SJSA1 (cell line): ENCODE measurements at places on chromosomes 1 and 21. TPM values are rescaled to one million over a fixed set of nuclear protein-coding genes. Genes with fewer than 3 reads are reported as not detected.

DNA sequence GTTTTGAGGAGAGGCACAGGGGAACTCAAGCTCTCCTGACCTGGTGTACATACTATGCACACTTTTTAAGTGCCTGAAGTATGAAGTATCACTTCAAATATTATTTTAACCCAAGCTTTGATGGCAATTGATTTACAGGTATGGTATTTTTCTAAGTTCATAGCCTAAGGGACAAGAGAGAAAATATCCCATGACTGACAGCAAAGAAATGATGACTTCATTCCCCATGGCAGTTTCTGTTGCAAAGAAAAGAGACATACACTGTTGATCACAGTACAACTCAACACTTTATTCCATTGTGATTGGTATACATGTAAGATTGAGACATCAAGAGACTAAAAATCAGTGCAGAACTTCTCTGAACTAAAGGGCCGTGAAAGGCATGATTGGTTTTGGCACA, 41.8 kb upstream of the BCL10 start:
- no peak for DNase-seq

Gene SYT14
- 1.00 and 1.3 TPM in 2 replicates for total RNA-seq

DNA sequence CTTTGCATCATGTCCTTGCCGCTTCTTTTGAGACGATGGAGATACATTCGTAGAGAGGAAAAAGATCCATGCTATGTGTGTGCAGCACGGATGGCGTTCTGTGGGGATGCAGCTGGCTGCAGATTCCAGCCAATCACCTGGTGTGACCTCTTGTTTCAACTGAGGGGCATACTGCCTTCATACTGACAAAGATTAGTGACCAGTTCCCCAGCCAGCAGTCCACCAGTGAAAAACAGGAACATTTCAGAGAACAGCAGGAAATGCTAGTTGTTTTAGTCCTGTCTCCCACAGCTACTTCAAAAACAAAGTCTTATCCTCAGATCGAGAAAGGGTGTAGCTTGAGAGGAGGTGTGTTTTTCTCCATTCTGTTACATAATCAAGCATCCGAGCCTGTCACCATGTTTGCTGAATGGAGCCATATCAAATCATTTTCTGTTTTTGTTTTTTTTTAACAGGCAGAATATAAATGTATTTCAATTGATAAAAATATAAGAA, 255.7 kb upstream of the FMN2 start:
- DNase-seq = no peak

DNA sequence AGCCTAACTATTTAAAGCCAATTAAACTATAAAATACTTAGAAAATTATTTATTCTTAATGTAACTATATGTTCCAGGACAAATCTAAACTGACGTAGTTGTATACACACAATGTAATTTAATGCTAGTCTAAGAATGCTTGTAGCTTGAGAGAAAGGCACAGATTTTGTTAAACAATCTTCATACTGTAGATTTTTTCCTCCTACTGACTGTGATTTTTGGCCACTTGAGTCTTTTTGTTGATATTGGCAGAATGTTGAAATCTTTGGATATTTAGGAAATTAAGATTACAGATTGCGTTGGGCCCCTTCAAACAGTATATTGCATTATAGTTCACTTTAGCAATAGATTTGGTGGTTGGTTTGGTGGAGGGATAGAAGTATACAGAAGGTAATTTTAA, 40.5 kb downstream of the ATF3 start:
- no peak for DNase-seq

- no peak for DNase-seq
These were observed 66.2 kb upstream of the NHLH2 start for GRCh38 chr1:115907092-115907491.

GRCh38 chr1:109131800-109132199, 17.9 kb downstream of the ELAPOR1 start:
- DNase-seq = no peak

Gene ANXA9
- 0.66 TPM in 1 of 2 replicates, not detected in the other for total RNA-seq

GRCh38 chr1:167171286-167171929, 49.3 kb upstream of the POU2F1 start:
- DNase-seq = peak; percentile 20

GRCh38 chr1:15433471-15433870, 4.8 kb upstream of the CTRC start:
- DNase-seq = no peak

Gene LCE1E
- not detected in 2 replicates for total RNA-seq

Gene AIRE
- total RNA-seq = not detected in 2 replicates

GRCh38 chr21:35506352-35506751, 457.2 kb upstream of the RUNX1 start:
- DNase-seq = no peak

DNA sequence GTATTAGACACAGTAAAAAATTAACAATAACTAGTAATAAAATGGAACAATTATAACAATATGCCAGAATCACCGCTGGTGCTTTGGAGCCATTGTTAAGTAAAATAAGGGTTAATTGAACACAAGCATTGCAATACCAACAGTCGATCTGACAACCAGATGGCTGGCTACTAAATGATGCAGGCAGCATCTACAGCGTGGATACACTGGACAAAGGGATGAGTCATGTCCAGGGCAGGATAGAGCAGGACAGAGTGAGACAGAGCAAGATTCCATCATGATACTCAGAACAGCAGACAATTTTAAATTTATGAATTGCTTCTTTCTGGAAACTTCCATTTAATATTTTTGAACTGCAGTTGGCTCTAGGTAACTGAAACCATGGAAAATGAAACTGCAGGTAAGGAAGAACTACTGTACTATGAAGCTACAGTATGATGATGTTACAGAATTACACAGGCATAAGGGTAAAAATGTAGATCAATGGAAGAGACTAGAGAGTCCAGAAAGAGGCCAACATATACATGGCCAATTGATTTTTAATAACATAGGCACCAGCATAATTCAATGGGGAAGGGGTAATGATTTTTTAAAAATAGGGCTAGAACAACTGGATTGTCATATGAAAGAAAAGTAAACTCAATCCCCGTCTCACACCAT, 168.7 kb downstream of the RRAGC start:
- DNase-seq = no peak

DNA sequence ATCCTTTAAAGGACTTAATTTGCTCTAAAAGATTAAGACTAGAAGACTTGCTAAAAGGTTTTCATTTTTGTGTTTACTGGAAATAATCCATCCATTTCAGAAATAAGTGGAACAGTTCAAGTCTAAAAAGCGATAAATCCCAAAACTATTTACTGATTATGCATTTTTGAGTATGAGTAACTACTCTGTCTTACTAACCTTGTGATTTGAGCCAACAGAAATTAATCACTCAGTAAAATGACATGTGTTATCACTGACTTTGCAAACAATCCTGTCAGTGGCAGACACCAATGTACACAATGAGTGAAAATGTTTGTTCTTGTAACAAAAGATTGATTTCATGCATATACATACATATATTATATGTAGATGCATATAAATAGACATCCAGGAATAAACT, 218.0 kb downstream of the DENND1B start:
- DNase-seq = no peak

DNA sequence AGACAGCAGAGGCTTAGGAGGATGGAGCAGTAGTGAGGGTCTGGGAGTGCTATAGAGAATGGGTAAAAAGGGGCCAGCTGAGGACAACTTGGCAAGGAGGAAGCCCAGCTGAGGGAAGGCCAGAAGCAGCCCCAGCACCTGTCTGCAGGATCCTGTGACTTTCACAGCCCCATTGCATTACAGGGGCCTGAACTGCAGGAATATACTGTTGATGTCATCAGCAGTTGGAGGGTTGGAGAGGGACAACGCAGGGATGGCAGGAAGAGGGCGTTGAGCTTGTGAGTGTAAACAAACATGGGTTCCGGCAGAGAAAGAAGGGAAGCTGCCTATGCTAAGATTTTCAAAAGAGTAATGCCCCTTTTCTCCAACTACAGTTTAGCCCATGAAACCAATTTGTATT, 628.5 kb downstream of the SMYD3 start:
- peak; percentile 64 for DNase-seq

GRCh38 chr1:102978874-102979273, 129.4 kb downstream of the COL11A1 start:
- no peak for DNase-seq

Gene PRELP
- total RNA-seq = not detected in 2 replicates

GRCh38 chr1:197181982-197182381, 35.5 kb upstream of the ASPM start:
- no peak for DNase-seq

DNA sequence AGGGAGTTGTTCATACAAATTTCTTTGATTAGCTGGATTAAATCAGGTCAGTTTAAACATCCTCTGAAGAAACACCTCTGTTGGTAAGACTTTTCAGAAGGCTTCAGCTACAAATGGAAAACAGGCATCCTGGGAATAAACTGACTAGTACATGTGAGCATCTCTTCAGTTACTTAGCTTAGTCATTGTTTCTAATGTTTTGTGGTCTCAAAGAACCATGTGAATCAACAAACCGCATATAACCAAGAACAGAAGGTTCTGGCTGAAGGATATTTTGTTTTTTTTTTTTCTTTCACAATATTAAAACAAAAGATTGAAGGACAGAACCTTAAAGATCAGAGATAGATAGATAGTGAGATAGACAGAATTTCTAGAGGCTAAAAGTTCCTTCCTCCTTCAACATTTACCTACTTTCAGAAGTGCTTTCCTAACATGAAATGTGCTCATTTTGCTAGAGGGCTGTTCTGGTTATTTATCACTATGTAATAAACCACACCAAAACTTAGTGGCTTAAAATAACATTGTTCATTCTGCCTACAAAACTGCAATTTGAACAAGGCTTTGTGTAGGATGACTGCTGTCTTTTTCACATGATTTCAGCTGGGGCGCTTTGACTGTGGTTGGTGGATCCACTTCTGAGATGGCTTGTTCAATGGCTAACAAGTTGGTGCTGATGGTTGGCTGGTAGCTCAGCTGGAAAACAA, 119.8 kb upstream of the PTGFR start:
- no peak for DNase-seq

- DNase-seq = peak; percentile 86
These were observed 18.3 kb upstream of the SERINC2 start for GRCh38 chr1:31394584-31395193.

DNA sequence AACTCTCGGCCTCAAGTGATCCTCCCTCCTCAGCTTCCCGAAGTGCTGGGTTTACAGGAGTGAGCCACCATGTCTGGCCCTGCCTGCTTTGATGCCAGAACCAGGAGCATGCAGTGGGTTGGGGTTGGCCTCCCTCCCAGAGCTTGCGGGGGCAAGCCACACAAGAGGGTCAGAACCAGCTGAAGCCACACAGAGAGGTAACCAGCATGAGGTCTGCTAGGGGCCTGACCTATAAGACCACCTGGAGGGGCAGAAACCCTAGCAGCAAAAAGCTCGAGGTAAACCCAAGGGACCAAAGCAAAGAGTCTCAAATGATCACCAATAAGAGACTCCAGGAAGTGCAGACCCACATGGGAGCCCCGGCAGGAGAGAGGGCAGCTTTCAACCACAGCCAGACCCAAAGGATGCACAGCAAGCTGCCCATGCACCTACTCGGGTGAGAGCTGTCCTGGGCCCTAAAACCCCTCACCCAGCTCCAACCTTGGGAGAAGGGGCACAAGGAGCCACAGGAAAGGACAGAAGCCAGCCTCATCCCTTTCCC, 81.2 kb downstream of the TOMM20 start:
- DNase-seq = no peak

Gene MATN1
- 0.26 TPM in 1 of 2 replicates, not detected in the other for total RNA-seq

Gene FOXO6
- 0.05 TPM in 1 of 2 replicates, not detected in the other for total RNA-seq

Gene C1orf94
- total RNA-seq = 0.39 TPM in 1 of 2 replicates, not detected in the other

DNA sequence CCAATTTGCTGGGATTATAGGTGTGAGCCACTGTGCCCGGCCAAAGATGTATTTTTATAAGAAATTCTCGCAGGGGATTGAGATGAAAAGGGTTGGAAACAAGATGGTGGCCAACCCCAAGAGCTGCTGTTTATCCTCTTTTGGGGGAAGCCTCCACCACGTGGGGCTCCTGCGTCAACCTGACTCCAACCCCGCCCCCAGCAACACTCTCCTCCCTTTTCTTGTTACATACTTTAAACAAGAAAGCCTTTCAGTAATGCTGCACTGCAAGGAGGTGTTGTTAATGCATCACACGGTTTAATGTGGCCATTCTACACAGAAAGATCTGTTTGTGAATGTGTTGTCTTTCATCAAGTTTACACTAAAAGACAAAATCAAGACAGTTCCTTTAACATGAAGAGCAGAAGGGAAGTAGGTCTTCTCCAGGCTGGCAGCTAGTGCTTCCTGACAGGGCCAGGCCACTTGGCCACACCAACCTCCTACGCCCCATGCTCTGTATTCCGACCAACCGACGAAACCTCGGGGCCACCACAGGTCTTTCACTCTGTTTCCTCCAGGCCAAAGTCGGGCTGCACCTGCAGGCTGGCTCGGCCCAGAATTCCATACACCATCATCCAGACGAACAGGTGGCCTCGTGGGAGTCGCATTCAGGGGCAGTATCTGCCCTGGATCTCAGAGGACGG, 25.9 kb downstream of the C2CD2 start:
- DNase-seq = no peak

DNA sequence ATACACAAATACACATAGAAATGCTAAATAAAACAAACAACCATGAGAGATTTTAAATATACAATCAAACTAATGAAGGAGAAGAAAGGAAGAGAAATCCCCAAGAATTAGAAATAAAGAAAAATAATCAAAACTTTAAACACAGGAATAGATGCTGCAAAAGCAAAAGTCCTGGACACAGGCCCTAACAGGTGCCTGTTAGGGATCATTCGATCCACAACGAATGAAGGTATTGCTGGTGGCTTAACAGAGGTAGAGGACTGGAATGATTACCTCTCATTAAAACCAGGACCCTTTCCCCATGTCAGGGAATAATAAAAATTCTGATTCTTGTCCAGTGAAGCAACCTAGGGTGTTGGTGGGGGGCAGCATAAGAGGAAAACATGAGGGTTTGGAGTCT, 56.8 kb downstream of the CDC42BPA start:
- no peak for DNase-seq

GRCh38 chr1:189637041-189637440, 840.6 kb downstream of the BRINP3 start:
- no peak for DNase-seq

DNA sequence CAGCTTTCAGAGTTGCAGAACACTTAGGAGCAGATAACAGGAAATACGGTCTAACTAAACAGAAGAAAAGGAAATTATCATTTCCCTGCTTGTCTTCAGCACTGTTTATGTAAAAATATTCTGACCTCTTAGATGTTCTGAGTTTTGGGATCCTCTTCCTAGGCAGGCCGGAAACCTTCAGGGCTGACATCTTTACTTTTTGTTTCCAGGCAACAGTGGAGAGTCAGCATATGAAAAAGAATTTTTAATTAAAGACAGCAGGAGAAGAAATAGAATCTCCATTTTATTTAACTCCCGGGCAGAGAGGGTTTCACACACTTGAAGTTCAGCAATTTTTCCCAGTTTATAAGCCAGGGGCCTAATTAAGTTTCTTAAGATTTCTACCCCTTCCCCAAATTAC, 5.1 kb upstream of the RIPPLY3 start:
- DNase-seq = no peak

Gene ASTN1
- 0.06 and 0.13 TPM in 2 replicates for total RNA-seq

Gene OR10J1
- total RNA-seq = not detected in 2 replicates

Gene DNAJC28
- total RNA-seq = 1.6 TPM in 1 of 2 replicates, not detected in the other
